Dorsolateral prefrontal cortex (tissue), 122 donors: ENCODE measurements at places on chromosomes 16 and 17.

DNA sequence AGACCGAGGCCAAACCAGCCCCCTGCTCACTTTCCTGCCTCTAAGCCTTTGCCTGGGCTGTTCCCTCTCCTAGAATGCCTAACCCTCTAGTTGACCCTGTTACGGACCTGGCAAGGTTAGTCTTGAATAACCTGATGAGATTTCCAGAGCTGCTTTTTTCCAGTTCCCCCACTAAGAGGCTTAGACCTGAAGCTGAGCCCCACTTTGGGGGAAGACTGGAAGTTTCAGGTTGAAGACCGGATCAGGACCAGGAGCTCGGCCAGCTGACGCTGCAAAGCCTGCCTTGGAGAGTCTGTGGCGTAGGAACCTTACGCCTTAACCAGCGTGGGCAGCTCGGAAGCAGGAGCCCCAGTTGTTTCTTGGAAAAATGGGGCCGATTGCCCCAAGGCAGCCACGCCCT lies 129.8 kb downstream of the OR1D5 start:
- DNase-seq = no peak

DNA sequence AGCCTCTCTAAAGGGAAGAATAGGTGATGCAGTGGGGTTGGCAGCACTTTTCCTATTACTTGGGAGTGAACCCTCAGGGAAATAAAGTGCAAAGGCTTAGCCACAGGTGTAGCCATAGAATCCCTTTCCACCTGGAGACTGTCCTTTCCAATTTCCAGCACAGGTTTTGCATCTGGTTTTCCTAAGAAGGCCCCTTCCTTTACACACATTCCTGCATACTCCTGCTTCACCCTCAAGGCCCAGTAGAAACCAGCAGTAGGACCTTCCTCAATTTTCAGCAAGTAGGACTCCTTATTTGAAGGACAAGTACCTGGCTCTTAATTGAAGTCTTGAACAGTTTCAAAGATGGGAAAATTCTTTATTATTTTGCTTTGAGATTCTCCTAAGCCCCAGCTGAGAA lies 171.8 kb upstream of the TBX2 start:
- no peak for DNase-seq

GRCh38 chr16:6155271-6155670 lies 1057.7 kb upstream of the EEF2KMT start:
- DNase-seq = no peak

GRCh38 chr16:84569382-84569987 lies 48.4 kb downstream of the COTL1 start:
- no peak for DNase-seq

- no peak for DNase-seq
Measured at GRCh38 chr17:8789743-8790142, 9.4 kb downstream of the MFSD6L start.

- DNase-seq = no peak
Measured at GRCh38 chr16:58062821-58063220, 37.3 kb downstream of the MMP15 start.

GRCh38 chr16:29975811-29976511 lies 2.3 kb downstream of the TAOK2 start:
- DNase-seq = no peak

GRCh38 chr17:81295676-81296381 lies 722 bp upstream of the SLC38A10 start:
- no peak for DNase-seq

GRCh38 chr16:56136256-56136655 lies 55.0 kb upstream of the GNAO1 start:
- no peak for DNase-seq

DNA sequence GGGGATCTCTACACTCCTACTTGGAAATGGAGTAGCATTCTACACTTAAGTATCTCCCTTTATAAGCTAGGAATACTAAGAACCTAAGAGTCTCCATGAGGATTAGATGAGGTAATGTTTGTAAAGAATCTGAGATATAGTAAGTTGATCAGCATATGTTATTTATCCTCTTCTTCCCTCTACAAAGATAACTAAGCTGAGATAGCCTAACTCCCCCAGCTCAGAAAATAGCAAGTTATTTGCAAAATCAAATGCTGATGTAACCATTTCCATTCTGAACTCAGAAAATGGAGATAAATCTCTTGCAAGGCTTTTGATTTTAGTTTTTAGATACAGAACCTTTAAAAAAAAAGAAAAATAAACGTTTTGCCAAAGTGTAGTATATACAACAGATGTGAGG lies 526.0 kb downstream of the MAF start:
- no peak for DNase-seq
